Thyroid gland (tissue), 4 donors: ENCODE measurements at places on chromosomes 2 and 18. TPM values are rescaled to one million over a fixed set of nuclear protein-coding genes. Genes with fewer than 3 reads are reported as not detected.
A peak's percentile ranks its signal among the peaks of the same experiment; 100 is the strongest.

- no peaks in the 10 kb centered on the region for H3K36me3 ChIP-seq
- H3K27me3 ChIP-seq: no peaks in the 10 kb centered on the region
- no peak overlapping the region for H3K4me3 ChIP-seq
- H3K4me1 ChIP-seq: no peaks in the 10 kb centered on the region
- DNase-seq: no peak
Observed at GRCh38 chr2:59932341-59932740, 621.1 kb downstream of the BCL11A start.

The C2orf66 gene
- not detected for total RNA-seq

GRCh38 chr2:118153433-118153832, 65.2 kb downstream of the INSIG2 start:
- H3K4me1 ChIP-seq: no peaks in the 10 kb centered on the region
- no peak overlapping the region for H3K27ac ChIP-seq
- H3K4me3 ChIP-seq: no peak overlapping the region
- DNase-seq: no peak

The GPR39 gene
- 9.7 TPM for total RNA-seq

The KCNK3 gene
- total RNA-seq: 4.8 TPM

- DNase-seq: peak; percentile 73
- H3K27me3 ChIP-seq: no peaks in the 10 kb centered on the region
- no peaks in the 10 kb centered on the region for H3K4me1 ChIP-seq
- peak within 1 kb of the TSS; percentile 68 for H3K4me3 ChIP-seq
- peak within 1 kb of the TSS; percentile 62 for H3K27ac ChIP-seq
- no peaks in the 10 kb centered on the region for H3K36me3 ChIP-seq
Observed at GRCh38 chr2:175004980-175005732, at the start of gene CHN1. CHN1 (minus strand) TSS chr2:175005381; CDS start chr2:175004912, 469 bp downstream.

GRCh38 chr18:12621742-12622306, 36.1 kb downstream of the SPIRE1 start:
- H3K27ac ChIP-seq: no peak overlapping the region
- H3K4me1 ChIP-seq: no peaks in the 10 kb centered on the region
- H3K27me3 ChIP-seq: no peaks in the 10 kb centered on the region
- H3K36me3 ChIP-seq: no peaks in the 10 kb centered on the region
- no peak for DNase-seq
- H3K4me3 ChIP-seq: no peak overlapping the region

DNA sequence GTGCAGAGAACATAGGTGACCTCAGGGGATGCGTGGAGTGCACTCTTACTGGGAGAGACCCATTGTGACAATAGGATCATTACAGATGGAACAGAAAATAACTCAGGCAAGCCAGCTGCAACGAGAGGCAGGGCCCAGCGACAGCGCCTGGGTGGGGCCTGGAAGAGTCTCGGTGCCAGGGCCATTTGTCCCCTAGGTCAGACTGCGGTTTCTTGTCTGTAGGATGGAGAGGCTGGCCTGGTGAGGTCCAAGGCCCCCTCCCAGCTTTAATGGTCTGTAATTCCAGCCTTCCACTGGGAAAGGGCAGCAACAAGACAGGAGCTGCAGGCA, 208.6 kb upstream of the APCDD1 start:
- DNase-seq: no peak
- H3K4me3 ChIP-seq: no peak overlapping the region
- H3K27me3 ChIP-seq: no peaks in the 10 kb centered on the region
- no peaks in the 10 kb centered on the region for H3K4me1 ChIP-seq

DNA sequence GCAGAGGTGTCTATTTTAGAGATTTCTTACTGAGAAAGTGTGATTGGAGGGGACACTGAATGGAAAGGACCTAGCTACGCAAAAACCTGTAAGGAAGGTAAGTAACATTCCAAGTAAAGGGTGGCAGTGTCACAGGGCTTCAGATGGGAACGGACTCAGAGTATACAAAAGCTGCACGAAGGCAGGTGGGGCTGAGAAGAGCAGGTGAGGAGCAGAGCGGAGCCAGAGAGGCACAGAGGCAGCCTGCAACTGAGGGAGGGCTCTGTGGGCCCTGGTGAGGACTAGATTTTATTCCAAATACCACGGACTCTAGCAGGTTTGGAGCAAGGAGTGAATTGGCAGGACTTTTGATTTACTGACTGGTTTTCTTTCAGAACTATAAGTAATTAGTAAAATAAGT, 331.3 kb upstream of the PKDCC start:
- no peaks in the 10 kb centered on the region for H3K27me3 ChIP-seq
- H3K4me1 ChIP-seq: peaks cover 12% of the 10 kb centered on the region
- H3K27ac ChIP-seq: peak overlapping the region; percentile 21

The FAM98A gene
- total RNA-seq: 87.5 TPM

- H3K27me3 ChIP-seq: no peaks in the 10 kb centered on the region
- no peak overlapping the region for H3K27ac ChIP-seq
- DNase-seq: peak; percentile 25
- H3K4me3 ChIP-seq: no peak overlapping the region
Observed at GRCh38 chr2:9739531-9739964, 103.7 kb upstream of the TAF1B start.

GRCh38 chr18:2994603-2995432, 18.1 kb downstream of the LPIN2 start:
- H3K4me3 ChIP-seq: no peak overlapping the region
- H3K4me1 ChIP-seq: peaks cover 29% of the 10 kb centered on the region
- peak overlapping the region; percentile 26 for H3K27ac ChIP-seq

DNA sequence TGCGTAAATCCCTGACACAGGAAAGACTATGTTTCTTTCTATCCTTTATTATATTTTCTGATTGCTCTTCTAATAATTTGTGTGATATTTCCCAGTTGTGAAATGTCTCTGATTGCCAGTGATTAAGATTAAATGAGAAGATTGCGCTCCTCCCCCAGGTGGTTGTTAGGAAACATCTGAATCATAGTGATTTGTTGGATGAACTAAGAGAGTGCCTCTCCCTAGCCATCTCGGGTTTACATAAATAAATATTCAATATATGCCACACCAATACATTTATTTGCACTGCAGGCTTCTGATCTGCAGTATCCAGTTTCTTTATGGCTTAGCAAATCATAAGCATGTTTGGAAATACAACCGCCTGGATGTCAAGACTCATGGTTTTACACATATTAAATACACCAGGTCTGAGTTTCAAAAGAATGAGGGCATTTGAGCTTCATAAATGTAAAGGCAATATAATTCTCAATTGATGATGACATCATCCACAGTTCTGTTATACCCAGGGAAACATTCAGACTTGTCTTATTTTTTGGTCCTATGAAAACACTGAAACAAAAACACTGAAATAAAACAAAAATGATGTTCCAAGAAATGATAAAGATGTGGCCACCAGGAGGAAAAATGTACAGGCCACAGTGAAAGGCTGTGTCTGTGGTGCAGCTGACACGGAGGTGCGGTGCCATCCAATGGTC, 826.7 kb upstream of the ACVR2A start:
- no peaks in the 10 kb centered on the region for H3K27me3 ChIP-seq
- H3K27ac ChIP-seq: no peak overlapping the region
- no peaks in the 10 kb centered on the region for H3K36me3 ChIP-seq
- no peak for DNase-seq

DNA sequence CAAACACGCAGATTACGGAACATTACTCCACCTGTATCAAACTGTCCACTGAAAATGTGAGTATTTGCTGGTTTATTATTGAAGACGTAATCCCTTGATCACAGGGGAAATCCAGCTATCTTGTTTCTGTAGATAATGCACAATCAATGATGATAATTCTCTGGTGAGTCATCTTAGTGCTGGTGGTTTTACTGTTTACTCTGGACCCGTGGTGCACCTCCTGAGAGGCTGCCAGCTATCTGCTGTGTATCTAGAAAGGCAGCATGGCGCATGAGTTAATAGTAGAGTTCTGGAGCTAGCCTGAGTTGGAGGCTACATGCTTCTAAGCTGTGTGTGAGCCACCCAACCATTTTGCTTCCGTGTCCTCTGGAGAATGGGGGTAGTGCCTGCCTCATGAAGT, 6.5 kb downstream of the NCAPH start:
- no peak overlapping the region for H3K4me3 ChIP-seq
- H3K4me1 ChIP-seq: no peaks in the 10 kb centered on the region
- no peak overlapping the region for H3K27ac ChIP-seq
- H3K27me3 ChIP-seq: no peaks in the 10 kb centered on the region

DNA sequence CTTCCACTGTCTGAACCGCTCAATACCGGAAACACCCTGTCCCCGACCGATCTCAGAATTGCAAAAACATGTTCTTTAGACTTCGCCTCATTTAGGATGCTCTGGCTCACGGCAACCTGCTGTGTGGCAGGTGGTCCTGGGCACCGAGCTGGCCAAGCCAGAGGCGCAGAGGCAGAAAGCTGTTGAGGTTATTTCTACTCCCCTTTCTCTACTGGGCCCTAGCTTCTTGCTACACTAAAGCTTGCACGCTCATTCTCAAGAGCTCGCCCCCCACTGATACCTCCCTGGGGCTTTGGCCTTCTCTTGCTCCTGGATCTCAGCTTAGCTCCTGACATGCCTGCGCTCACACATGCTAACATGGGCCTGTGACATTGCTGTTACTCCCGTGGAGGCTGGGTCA, 417.4 kb downstream of the LPIN1 start:
- H3K4me1 ChIP-seq: peaks cover 5% of the 10 kb centered on the region
- no peaks in the 10 kb centered on the region for H3K27me3 ChIP-seq
- H3K4me3 ChIP-seq: no peak overlapping the region
- H3K27ac ChIP-seq: no peak overlapping the region

GRCh38 chr2:217279140-217279539, 419.3 kb upstream of the TNP1 start:
- no peak for DNase-seq
- no peaks in the 10 kb centered on the region for H3K36me3 ChIP-seq
- no peak overlapping the region for H3K4me3 ChIP-seq
- no peaks in the 10 kb centered on the region for H3K27me3 ChIP-seq

The SLC14A1 gene
- 6.2 TPM for total RNA-seq

DNA sequence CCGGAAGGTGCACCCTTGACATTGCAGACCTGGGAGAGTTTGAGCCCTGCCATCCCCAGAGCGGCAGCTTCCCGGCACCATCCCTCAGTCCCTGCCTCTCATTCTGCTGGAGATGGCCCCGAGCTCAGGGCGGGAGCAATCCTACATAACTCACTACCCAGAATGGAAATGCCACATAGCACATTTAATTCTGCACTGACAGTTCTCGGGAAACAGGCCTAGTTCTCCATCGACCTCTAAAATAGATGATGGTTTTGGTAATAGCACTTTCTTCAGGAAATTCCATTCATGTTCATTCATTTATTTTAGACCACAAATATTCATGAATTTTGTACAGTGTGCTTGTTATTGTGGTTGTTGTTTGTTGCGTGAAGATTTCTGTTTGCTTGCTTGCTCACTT, 92.9 kb upstream of the SLC14A2 start:
- H3K27ac ChIP-seq: no peak overlapping the region
- H3K36me3 ChIP-seq: no peaks in the 10 kb centered on the region
- no peak for DNase-seq
- H3K27me3 ChIP-seq: no peaks in the 10 kb centered on the region
- H3K4me3 ChIP-seq: no peak overlapping the region

The CLASP1 gene
- total RNA-seq: 100 TPM

- peaks cover 11% of the 10 kb centered on the region for H3K36me3 ChIP-seq
- H3K4me1 ChIP-seq: peaks cover 3% of the 10 kb centered on the region
- H3K4me3 ChIP-seq: no peak overlapping the region
- DNase-seq: no peak
- no peaks in the 10 kb centered on the region for H3K27me3 ChIP-seq
- no peak overlapping the region for H3K27ac ChIP-seq
Observed at GRCh38 chr18:48670751-48671560, 132.1 kb downstream of the CTIF start.

The TCF7L1 gene
- total RNA-seq: 12.1 TPM

DNA sequence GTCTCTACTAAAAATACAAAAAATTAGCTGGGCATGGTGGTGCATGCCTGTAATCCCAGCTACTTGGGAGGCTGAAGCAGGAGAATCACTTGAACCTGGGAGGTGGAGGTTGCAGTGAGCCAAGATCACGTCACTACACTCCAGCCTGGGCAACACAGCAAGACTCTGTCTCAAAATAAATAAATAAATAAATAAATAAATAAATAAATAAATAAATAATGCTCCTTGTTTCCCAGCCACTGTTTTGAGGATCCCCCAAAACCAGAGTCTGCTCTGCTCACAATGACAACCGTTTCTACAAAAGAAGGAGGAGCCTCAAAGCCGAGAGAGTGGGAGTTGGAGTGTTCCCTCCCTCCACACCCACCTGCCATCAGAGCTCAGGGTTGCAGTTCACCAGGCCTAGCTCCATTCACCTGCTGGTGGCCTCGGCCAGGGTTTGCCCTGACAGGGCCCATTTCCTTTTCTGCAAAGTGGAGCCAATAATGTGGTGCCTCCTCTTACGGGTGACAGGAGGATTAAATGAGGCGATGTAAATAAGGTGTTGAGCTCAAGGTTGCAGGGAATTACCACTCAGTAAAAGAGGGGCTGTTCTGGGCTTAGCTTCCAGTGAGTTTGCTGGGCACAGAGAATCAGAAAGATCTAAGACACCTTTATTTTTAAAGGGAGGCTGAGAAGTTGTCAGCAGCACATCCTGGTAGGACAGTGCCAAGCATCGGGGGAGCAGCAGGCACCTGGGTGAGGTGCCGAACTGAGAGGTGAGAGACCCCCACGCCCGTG, 25.5 kb downstream of the CRACDL start:
- H3K4me3 ChIP-seq: no peak overlapping the region
- H3K27ac ChIP-seq: peak overlapping the region; percentile 59
- DNase-seq: no peak
- H3K36me3 ChIP-seq: no peaks in the 10 kb centered on the region
- H3K4me1 ChIP-seq: peaks cover 51% of the 10 kb centered on the region

DNA sequence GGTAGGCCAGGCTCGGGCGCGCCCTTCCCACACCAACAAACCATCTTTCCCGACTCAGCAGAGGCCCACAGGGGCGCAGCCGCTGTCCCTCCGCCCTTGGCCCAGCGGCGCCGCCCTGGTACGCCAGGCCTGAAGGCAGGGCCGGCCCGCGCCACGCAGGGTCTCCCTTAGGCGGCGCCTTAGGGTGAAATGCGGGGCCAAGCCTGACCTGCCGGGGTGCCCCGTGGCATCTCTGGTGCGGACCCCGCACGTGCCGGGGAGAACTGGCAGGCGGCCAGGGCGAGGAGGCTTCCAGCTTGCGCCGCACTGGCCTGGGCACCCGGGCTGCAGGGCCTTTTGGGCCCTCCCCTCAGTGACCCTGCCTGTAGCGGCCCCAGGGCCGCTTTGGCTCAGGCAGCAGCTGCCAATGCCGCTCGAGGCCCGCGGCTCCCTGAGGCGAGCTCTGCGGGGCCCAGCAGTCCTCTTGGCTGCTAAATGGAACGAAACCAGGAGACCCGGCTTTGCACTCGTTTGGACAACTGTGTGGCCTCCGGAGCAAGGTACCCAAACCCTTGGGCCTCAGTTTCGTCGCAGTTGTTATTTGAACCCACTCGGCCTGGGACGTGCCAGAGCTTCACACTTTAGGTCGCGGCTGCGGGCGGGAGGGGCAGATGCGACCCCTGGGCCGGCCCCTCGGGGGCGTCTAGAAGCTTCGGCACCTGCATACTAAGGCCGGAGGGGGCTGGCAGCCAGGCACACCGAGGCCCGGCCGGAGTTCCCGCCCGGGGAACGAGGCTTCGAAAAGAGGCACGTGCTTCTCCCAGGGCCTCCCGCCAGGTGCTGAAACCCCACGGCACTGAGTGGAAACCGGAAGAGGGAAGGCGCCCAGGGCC, 8.5 kb downstream of the OTX1 start:
- H3K27ac ChIP-seq: no peak overlapping the region
- H3K4me1 ChIP-seq: peaks cover 34% of the 10 kb centered on the region
- no peak for DNase-seq
- no peaks in the 10 kb centered on the region for H3K36me3 ChIP-seq

- no peak overlapping the region for H3K27ac ChIP-seq
- no peak for DNase-seq
- H3K4me3 ChIP-seq: no peak overlapping the region
- H3K36me3 ChIP-seq: no peaks in the 10 kb centered on the region
- H3K27me3 ChIP-seq: no peaks in the 10 kb centered on the region
Observed at GRCh38 chr2:158174495-158174894, 72.8 kb downstream of the UPP2 start.
